NB4 (cell line): ENCODE measurements at places on chromosomes 5 and 9.

DNA sequence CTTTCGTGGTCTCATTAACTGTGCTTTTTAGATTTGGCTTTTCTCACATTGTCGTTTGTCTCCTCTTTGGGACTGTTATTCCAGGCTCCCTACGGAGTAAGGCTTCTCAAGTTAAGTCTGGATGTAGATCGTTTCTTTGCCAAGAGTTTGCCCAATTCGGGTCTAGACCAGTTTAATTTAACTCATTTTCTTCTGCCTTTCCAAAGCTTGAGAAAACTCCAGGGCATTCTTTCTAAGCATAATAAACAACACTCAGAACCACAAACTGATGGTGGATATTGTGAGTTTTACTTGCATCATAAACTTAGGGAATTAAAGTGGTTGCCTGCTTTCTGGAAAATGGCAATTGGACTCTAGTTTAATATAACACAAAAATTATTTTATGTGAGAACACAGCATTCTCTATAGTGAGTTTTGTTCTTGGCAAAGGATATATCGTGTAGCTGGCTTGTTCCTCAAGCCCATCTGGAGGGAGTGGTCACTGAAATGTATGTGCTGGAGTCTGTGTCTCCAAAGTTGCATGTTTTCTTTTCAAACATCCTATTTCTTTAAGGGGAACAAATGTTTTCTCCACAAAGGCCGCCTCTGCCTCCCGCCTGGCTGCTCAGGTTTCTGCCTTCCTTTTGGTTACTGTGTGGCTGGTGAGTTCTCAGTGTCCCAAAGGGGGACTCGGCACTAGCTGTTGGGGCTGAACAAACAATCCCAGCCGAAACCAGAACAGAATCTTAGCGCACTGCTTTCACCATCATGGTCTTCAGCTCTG lies 211.3 kb upstream of the FBN2 start:
- DNase-seq, result no peak

DNA sequence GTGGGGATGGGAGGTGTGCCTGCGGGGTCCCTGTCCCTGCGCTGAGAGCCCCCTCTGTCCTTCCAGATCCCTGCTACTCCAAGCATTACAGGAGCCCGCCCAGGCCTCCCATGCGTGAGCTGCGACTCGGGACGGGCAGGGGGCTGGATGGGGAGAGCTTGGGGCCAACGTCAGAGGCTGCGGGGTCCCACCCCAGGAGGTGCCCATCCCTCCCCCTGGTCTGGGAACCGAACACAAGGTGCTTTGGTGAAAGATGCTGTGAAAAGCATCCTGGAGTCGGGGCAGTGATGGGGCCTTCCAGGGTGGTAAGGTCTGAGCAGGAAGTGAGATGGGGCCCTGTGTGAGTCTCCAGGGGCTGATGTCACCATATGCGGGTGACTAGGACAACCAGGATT lies 2.7 kb downstream of the LCN9 start:
- DNase-seq, result peak; percentile 31

GRCh38 chr5:10912435-10912834 lies 151.4 kb upstream of the DAP start:
- DNase-seq, result no peak

DNA sequence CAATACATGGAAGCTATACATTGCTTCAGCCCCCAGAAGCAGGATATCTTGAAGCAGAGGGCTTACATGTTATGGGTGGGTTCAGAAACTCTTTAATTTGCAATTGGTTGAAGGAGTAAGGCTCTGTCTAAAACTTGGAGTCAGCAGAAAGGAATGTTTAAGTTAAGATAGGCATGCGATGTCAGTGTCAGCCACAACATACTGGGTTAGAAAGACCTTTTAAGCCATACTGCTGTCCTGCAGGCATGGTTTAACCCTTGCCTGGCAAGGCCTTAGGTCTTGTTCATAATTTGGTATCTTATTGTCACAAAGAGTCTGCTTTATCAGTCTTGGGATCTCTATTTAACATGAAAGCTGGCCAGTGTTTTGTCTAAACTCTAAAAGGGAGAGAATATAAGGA lies 1619.6 kb upstream of the WWC1 start:
- no peak for DNase-seq

DNA sequence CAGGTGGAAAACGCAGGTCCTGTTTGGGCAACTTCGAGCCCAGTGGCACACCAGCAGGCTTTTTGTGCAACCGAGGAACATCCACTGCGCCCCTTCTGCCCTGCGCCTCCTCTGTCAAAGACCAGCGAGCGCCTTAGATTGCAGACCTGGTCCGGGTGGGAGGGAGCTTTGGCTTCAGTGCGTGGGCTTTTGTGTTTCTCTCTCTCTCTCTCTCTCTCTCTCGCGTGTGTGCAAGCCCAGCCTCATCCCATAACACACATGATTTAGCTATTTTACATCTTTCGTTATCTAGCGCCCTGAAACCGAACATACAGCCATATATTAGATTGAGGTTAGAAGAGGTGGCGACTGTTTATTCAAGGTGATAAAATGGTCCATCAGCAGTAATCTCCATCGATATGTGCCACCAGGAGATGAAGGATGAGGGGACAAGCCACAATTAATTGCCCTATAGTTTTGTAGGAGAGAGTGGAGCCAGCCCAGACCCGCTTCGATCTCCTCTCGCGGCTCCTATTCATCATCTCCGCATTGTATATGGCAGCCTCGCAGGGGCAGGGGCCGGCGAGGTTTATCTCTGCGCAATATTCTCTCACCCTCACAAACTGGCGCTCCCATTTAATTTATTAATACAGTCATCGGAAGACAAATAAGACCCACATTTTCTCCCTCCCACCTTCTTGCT lies 5.3 kb downstream of the PRDM6 start:
- no peak for DNase-seq
